Inflammatory macrophage treated with lipopolysaccharide for 4 hours (primary cell): ENCODE measurements at places on chromosomes 16 and 17.

DNA sequence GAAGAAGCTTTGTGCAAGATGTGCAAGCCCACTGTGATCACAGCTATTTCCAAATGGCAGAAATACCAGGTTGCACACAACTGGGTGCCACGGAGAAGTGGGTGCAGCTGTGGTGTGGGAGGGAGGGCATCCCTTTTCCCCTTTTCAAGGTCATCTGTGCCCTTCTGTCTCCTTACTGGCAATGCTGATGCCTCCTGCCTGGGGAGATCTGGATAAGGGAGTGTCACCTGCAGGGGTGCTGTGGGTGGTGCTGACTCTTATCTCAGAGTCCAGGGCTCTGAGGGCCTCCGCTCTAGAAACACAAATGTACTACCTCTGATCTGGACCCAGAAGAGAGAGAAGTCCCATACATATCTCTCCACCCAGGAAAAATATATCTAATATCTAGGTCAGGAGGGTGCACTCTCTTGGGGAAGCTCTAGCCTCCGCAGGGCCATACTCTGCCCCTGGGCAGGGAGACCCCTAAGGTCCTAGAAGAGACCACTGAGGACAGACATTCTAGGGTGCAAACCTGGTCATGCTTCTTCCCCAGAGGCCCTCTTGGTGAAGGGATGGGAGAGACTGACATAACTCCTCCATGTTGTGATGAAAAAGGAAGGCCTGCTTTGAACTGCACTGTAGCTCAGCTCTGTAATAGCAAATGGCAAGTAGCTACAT lies 18.5 kb downstream of the NPRL3 start:
- DNase-seq: no peak

GRCh38 chr17:82840431-82840831 lies 609 bp upstream of the ZNF750 start:
- DNase-seq: no peak

- no peak for DNase-seq
Measured at GRCh38 chr16:20310421-20311395, 16.6 kb downstream of the GP2 start.

- DNase-seq: no peak
Measured at GRCh38 chr16:70759666-70760065, 41.3 kb downstream of the VAC14 start.

DNA sequence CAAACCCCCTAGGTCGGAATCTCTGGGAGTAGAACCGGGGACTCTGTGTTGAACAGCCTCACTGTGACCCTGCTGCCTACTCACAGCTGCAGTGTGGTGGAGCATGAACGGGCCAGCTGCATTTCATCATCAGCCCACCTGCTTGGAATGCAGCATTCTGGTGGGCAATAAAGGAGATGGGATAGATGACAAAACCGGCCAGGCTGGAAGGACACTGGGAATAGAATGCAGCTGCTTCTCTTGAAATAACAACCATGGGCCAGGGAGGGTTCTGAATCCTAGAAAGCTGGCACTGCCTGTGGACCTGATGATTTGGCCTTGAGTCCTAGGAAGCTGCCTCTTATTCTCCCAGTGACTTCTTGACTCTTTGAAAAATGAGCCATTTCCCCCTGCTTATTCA lies 23.5 kb downstream of the CFAP97D1 start:
- no peak for DNase-seq

- DNase-seq: no peak
Measured at GRCh38 chr16:3143598-3144320, 8.9 kb downstream of the ZNF213 start.

DNA sequence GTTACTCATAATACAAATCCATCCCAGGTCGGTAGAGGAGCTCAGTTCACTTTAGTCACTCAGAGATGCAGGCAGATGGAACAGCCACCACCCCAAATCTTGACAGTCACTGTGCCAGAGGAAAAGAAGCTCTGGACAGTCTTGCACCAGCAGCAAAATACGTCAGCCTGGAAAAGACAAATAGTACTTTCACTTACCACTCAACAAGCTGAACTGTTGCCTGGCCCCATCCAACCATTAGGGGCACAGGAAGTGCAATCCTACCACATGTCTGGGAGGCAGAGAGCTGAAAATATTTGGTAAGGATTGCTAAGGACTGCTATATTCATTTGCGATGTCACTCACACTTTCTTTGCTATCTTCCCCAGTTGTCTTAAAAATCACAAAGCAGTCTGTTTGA lies 239.1 kb upstream of the TOX3 start:
- no peak for DNase-seq

- DNase-seq: no peak
Measured at GRCh38 chr17:74968361-74968780, 4.2 kb downstream of the HID1 start.

DNA sequence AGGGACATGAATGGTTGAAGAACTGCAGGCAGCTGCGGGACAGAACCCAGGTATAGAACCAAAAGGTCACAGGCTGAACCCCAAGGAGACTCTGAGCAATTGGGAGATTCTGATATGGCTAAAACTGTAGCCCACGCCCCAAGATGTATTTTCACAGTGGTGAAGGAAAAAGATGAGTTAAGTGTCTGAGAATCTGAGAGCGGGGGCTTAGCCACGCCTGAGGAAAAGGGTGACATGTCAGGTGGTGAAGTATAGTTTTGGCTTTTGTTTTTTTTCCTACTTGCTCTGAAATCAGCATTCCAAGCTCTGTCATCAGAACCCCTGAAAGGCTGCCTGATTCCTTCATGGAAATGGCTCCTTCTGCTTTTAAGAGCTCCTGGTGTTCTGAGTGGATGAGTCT lies 73.3 kb downstream of the AKAP1 start:
- DNase-seq: no peak
